ENCODE measurements at places on chromosomes 6 and 20.

DNA sequence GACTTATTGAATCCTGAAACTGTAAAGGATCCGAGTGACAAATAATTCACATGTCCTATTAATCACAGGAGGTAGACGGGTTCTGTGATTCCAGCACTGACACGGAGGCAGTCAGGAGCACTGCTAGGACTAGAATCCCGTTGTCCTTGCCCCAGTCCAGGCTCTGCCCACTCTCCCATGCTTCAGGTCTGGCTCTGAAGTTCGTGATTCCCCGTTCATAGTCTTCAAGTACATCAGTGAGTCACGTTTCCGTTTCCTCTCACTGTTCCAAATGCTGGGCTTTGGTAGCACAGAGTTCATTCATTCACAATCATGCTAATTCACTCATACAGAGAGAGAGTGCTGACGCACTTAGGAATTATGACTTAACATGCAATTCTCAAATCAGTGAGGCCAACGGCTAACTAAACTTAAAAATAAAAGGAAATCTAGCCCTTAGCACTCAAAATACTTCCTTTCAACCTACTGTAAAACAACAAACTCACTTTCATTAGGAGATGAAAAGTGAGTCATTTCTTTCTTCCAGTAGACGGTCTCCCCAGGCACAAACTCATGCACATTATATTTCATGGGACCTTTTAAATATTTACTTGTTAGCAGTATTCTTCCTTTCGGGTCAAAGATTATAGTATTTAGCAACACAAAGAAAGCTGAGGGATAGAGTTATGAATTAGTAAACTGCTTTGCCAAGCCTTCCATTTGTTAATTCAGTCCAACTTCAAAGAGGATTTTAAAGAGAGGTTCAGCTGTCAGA is 94.0 kb upstream of the NHSL1 start:
- DNase-seq, result no peak

GRCh38 chr20:57837208-57838035 is 127.6 kb upstream of the PMEPA1 start:
- no peak for DNase-seq

DNA sequence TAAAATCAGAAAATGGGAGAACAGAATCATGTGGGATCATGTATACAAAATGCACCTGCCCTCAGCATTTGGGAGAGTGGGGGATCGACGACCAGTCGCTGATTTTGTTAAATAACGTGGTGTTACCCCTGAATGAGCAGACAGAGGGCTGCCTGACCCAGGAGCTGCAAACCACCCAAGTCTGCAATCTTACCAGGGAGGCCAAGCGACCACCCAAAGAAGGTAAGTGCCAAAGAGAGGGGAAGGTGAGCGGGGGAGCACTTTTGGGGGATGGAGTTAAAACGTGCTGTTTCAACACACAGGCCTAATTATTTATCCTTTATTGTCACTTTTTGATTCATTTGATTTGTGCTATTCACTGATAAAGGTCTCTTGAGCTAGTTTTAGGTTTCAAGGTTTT is 4.1 kb downstream of the ADGRB3 start:
- DNase-seq, result no peak

DNA sequence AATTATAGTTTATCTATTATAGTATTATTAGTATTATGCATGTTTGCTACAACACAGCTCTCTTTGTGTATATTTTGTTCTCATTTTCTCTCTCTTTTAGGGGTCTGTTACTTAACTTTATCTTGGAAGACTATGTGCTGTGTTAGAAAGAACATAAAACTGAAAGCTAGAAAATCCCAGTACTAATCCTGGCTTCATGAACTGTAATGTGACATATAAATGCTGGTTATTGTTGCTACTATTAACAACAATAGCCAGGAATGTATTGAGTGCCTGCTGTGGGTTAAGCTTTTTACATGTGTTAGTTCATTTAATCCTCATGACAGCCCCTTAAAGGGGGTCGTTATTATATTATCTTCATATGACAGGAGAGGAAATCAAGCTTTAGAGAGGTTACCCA is 170.0 kb upstream of the DTNBP1 start:
- no peak for DNase-seq

DNA sequence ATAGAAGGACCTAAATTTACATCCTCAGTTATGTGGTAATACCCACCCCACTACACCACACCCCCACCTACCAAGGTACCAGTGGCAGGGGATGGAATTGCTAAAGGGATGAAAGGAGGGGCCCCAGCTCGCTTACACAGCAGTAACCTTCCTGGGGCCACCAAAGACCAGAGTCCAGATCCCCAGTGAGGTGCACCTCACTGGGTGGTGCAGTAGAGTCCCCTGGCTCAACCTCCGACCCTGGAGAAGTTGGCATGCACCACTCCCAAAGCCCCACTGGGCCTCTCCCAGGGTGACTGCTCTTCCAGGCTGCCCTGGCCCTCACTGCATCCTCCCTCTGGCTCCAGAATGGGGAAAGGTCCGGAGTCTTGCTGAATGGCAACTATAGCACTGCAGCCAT is 816 bp downstream of the UNC5CL start:
- no peak for DNase-seq
